ENCODE measurements at places on chromosomes 5 and 9. TPM values are rescaled to one million over a fixed set of nuclear protein-coding genes. Genes with fewer than 3 reads are reported as not detected.

DNA sequence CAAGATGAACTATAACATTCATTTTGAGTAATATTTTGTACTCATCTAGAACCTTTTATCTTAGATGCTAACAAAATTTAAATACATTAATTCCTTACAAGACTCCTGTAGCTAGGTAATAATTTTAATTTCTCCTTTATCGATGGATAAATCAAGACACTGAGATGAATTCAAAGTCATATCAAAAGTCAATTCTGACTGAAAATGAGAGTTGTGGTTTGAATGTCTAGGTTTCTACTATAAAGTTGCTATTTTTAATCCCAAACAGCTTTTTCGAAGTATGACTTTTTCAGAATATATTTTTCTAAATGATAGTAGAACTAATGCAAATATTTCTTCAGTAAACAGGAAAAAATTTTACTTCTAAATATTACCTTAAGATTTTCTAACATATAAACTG, 491.7 kb upstream of the FAM174A start:
- no peak overlapping the region for H3K4me3 ChIP-seq
- DNase-seq, result no peak
- no peaks in the 10 kb centered on the region for H3K4me1 ChIP-seq

LMX1B gene
- not detected for total RNA-seq

SLC6A3 gene
- not detected for total RNA-seq

GRCh38 chr9:128891321-128892220, 9.6 kb downstream of the LRRC8A start:
- peaks cover 56% of the 10 kb centered on the region for H3K4me1 ChIP-seq
- H3K27ac ChIP-seq, result no peak overlapping the region
- H3K27me3 ChIP-seq, result no peaks in the 10 kb centered on the region
- peaks cover 5% of the 10 kb centered on the region for H3K36me3 ChIP-seq

- no peak for DNase-seq
- H3K27me3 ChIP-seq, result no peaks in the 10 kb centered on the region
- H3K36me3 ChIP-seq, result peaks cover 67% of the 10 kb centered on the region
- H3K27ac ChIP-seq, result no peak overlapping the region
- H3K4me3 ChIP-seq, result no peak overlapping the region
- H3K4me1 ChIP-seq, result peaks cover 34% of the 10 kb centered on the region
Measured at GRCh38 chr5:885529-885928, 7.1 kb downstream of the BRD9 start.

DNA sequence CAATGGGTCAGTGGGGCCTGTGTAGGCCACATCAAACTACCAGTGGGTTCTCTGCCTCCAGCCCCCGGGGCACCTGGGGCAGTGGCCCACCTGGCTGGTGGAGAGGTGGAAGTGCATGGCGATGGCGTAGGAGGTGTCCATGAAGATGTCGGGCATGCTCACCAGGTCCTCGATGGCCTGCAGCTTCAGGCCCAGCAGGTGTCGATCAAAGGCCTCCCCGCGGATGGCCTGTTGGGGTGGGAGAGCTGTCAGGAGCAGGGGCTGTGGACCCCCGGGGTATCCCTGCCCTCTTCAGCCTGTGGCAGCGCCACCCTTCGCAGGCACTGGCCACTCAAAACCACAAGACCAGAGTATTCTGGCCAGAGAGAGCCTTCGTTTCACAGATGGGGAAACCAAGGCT, 14.7 kb downstream of the CRAT start:
- H3K4me1 ChIP-seq, result no peaks in the 10 kb centered on the region
- DNase-seq, result no peak
- no peak overlapping the region for H3K4me3 ChIP-seq
- no peak overlapping the region for H3K27ac ChIP-seq
- no peaks in the 10 kb centered on the region for H3K27me3 ChIP-seq

CCDC192 gene
- not detected for total RNA-seq

GRCh38 chr5:134451936-134452505, 40.3 kb upstream of the CDKN2AIPNL start:
- H3K4me3 ChIP-seq, result no peak overlapping the region
- no peaks in the 10 kb centered on the region for H3K36me3 ChIP-seq
- H3K27ac ChIP-seq, result no peak overlapping the region
- H3K27me3 ChIP-seq, result no peaks in the 10 kb centered on the region

- H3K27me3 ChIP-seq, result peaks cover 9% of the 10 kb centered on the region
- no peak overlapping the region for H3K4me3 ChIP-seq
- no peak overlapping the region for H3K27ac ChIP-seq
- no peaks in the 10 kb centered on the region for H3K4me1 ChIP-seq
- H3K36me3 ChIP-seq, result no peaks in the 10 kb centered on the region
Measured at GRCh38 chr5:75916144-75916543, 167.0 kb upstream of the SV2C start.

CAMK4 gene
- total RNA-seq, result 44.4 TPM

- no peaks in the 10 kb centered on the region for H3K36me3 ChIP-seq
- no peak overlapping the region for H3K27ac ChIP-seq
- DNase-seq, result no peak
- no peak overlapping the region for H3K4me3 ChIP-seq
- peaks cover 14% of the 10 kb centered on the region for H3K4me1 ChIP-seq
Measured at GRCh38 chr9:113888976-113889375, 12.9 kb downstream of the ZNF618 start.
